ENCODE measurements at places on chromosomes 12 and 14. TPM values are rescaled to one million over a fixed set of nuclear protein-coding genes. Genes with fewer than 3 reads are reported as not detected.

Gene JKAMP
- 77.9 TPM for polyA plus RNA-seq

Gene NINJ2
- polyA plus RNA-seq, result 1.2 TPM

Gene C2CD5
- polyA plus RNA-seq, result 76.2 TPM

Gene LPAR5
- polyA plus RNA-seq, result 1.3 TPM

Gene SMIM41
- polyA plus RNA-seq, result 0.36 TPM

DNA sequence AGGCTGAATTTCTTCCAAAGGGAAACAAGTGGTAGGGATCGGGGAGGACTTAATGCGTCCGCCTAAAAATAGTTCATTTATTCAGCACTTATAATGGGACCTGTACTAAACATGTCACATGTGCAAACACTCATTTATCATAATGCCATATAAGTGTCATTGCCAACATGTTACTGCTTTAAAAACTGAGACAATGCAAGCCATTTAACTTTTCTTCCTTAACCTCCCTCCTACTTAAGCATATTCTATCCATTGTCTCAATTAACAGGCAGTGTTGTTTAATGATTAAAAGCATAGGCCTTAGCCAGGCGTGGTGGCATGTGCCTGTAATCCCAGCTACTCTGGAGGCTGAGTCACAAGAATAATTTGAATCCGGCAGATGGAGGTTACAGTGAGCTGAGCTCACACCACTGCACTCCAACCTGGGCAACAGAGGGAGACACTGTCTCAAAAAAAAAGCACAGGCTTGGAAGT is 13.5 kb upstream of the SCFD1 start:
- no peak for DNase-seq

DNA sequence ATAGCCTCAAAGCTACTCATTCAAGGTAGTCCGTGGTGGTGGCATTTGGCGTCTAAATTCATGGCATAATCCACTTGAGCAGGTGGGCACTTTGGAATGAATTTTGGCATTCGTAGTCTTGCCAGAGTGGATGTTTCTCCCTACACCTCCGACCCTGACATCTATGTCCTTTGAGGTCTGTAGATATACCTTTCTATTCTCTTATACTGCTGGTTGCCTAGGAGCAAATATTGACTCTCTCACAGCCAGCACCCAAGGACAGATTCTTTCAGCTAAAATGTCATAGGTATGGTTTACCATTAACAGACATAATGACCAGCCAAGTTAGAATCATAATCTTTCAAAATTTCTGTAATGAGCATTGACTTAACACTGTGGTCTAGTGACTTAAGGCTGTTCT is 47.4 kb upstream of the FLRT2 start:
- DNase-seq, result no peak

DNA sequence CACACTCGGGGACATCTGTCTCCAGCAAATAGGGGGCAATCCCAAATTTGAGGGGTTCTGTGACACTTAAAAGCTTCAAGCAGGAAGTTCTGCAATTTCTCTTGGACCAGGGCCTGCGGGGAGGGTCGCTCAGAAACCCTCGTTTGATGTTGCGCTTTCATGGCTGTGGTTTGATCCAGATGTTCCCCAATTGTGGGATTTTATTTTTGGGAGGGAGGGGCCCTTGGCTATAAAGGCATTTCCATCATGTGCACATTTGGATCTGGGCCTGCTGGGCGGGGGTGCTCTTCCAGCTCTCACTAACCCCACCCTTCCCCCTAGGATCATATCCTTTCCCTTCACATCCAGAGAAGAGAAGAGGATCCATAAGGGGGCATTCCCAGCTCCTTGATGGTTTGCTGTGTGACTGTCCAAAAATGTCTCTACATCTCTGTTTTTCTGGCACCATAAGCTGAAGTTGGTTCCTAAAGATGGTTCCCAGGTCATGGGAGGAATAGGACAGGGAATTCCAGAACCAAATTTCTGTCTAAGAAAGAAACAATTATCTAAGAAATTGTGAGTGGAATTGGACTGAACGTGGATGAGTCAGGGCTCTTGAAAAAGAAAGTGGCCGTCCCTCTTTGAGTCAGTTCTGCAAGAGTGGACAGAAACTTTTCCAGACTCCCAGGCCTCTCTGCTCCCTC is 47.2 kb downstream of the SMUG1 start:
- DNase-seq, result no peak

GRCh38 chr14:42228611-42229010 is 621.9 kb downstream of the LRFN5 start:
- no peak for DNase-seq
